ENCODE measurements at places on chromosomes 12 and 14. TPM values are rescaled to one million over a fixed set of nuclear protein-coding genes. Genes with fewer than 3 reads are reported as not detected.

Gene SLC22A17
- 50.4 TPM for polyA plus RNA-seq

Gene CLEC12A
- 1.1 TPM for polyA plus RNA-seq

Gene PPM1H
- polyA plus RNA-seq, result 29.2 TPM

DNA sequence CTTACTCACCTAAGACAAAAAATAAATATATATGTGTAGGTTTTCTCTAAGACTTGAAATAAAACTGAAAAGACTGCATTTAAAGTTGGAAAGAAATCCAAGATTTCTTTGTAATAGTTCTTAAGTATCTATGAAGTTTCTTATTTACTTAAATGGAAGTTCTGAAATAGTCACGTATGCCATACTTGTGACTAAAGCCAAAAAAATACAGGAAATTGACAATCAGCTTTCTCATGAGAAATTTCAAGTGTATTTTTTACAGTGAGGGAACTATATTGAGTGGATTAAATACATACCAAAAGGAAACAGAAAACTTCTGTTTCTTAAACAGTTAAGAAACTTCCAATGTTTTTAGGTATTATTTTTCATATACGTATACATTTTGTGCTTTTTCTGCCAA is 188.1 kb downstream of the DPY19L2 start:
- no peak for DNase-seq

- DNase-seq, result peak; percentile 15
These were observed 115.3 kb upstream of the PLEKHA5 start for GRCh38 chr12:19014240-19014639.

DNA sequence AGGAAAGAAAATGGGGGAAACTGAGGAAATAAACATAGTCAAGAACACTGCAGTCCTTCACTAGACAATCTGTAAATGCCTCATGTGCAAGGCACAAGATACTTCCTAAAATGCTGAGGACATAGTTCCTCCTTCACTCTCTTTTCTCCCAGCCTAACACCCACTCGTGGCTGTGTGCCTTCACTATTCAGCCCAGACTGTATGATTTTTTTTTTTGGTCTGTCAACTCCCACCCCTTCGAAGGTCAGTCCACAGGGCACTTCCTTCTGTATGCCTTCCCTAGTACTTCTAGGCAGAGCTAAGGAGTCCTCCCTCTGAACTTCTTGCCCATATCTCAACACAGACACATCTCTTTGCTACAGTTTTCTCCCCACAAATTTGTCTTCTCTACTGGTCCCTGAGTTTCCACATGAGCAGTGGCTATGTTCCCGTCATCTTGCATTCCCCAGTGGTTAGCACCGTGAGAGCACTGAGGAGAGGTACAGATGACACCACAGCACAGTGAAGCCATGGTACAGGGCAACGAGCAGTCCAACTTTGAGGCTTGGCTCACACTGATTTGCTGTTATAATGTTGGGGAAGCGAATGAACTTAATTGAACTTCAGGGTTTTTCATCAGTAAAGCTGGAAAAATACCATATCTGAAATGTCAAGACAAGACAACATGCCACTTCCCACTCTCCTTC is 24.1 kb upstream of the SYCP3 start:
- no peak for DNase-seq

DNA sequence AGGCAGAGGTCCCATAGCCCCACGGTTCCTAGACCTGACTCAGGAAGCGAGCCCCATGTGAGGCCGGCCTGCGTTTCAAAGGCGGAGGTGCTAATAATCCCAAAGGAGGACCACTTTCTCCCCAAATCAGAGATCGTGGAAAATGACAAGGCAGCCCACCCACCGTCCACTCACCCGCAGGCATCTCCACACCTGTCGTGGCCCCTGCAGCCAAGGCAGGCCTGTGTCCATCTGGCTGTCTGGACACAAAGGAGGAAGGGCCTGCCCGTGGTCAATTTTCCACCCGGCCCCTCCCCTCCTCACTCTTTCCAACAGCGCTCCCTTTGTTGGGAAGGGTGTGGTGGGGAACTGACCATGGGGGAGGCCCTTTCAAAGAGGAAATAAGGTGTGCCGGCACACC is 125.3 kb upstream of the TMEM132D start:
- DNase-seq, result no peak

GRCh38 chr12:70011353-70011752 is 186.3 kb downstream of the MYRFL start:
- DNase-seq, result no peak

DNA sequence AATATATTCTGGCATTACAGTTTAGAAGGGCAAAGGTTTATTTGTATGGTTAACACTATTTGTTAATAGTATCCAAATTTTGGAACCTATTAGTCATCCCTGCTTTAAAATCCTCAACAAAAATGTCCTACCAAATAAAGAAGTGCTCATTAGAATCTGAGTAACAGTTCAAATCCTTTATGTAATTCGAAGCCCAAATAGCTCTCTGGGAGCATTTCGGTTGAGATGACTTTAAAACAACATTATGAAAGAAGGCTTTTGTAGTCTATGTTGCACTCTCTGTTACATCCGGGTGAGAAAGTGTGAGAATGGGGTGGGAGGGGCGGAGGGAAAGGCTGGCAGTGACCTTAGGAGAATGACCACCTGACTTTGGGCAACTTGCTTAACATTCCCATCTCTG is 59.7 kb downstream of the SLC38A1 start:
- DNase-seq, result no peak

- no peak for DNase-seq
These were observed 36.2 kb upstream of the YY1 start for GRCh38 chr14:100202712-100203111.

GRCh38 chr12:45224311-45224710 is 8.4 kb downstream of the ANO6 start:
- no peak for DNase-seq

DNA sequence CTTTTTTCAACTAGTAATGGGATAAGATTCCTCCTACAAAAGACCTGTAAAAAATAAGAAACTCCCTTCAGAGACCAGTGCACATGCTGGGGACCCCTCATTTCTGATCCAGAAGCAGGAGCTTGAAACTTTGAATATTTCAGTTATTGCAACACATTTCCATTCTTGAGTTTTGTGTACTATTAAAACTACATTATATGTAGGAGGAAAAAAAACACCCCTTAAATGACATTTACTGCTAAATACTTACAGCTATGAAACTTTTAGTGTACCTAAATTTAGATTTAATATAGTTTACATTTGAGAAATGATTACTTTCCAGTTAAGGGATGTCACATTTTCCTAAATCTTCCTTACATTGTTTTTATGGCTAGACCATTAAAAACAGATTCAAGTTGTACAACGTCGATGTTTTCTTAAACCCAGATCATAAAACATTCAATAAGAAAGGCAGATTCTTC is 4.1 kb downstream of the LRIG3 start:
- DNase-seq, result no peak

GRCh38 chr14:99244941-99245563 is 26.9 kb downstream of the BCL11B start:
- no peak for DNase-seq

GRCh38 chr12:19034937-19035336 is 94.6 kb upstream of the PLEKHA5 start:
- no peak for DNase-seq
